ENCODE measurements at places on chromosomes 1 and 21.

GRCh38 chr1:30916296-30916695 lies 7.7 kb upstream of the SDC3 start:
- DNase-seq = no peak

- no peak for DNase-seq
These were observed 8.6 kb upstream of the CHI3L2 start for GRCh38 chr1:111218701-111219556.

DNA sequence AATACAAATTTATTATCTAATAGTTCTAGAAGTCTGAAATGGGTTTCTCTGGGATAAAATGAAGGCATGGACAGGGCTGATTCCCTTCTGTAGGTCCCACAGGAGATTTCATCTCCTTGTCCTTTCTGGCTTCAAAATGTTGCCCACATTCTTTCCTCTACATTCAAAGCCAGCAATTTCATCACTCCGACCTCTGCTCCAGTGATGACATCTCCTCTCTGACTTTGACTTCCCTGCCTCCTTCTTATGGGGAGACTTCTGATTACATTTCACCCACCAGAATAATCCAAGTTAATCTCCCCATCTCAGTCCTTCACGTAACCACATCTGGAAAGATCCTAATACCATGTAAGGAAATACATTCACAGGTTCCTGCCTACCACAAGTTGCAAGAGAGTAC lies 358.0 kb upstream of the C1orf87 start:
- no peak for DNase-seq

GRCh38 chr1:35454616-35455015 lies 102.6 kb downstream of the KIAA0319L start:
- no peak for DNase-seq

DNA sequence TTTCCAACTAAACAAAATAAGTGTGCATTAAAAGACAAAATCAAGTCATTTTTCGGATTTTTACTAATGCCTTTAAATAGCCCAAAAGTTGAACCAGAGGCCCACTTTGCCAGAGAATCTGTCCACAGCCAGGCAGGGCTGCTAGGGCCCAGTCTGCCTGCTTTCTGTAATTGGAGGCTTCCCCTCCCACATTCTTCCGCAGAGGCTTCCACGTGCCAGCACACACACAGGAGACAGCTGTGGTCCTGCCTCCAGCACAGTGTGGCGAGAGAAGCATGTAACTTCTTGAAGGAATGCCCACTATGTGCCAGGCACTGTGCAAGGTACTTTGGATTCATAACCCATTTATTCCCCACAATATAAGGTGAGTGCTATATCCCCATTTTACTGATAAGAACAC lies 11.3 kb upstream of the PDZK1IP1 start:
- DNase-seq = no peak

DNA sequence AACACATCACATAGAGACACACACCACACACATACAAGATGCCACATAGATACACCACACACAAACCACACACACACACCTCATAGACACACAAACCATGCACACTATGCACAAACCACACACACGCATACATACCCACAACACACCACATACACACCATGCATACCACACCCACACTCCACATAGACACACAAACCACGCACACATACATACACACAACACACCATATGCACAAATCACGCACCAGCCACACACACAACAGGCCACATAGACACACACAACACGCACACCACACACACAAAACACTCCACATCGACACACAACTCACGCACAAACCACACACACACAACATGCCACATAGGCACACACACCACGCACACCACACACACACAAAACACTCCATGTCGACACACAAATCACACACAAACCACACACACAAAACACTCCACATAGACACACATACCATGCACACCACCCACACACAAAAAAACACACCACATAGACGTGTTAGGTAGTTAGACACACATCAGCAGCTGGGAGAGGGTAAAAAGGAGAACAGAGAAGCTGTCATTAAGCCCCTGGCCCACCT lies 49.5 kb upstream of the SLC19A1 start:
- no peak for DNase-seq

GRCh38 chr1:21045351-21045750 lies 131.3 kb downstream of the EIF4G3 start:
- DNase-seq = no peak

DNA sequence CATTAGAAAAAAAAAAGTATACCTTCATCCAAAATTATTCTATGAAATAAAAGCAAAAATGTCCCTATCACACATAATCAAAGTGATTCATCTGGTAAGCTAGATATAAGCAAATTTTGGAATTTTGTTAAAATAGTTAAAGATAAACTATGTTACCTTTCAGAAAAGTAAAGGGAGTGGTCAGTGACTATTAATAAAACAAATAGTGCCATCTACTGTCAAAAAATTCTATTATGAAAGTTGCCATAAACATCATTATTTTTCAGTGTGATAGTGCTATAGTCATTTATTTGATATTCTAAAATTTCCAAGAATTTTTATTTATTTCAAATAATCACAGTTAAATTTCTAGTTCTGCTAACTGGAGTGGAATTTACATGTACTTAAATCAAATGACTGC lies 803.7 kb downstream of the KCNT2 start:
- no peak for DNase-seq

DNA sequence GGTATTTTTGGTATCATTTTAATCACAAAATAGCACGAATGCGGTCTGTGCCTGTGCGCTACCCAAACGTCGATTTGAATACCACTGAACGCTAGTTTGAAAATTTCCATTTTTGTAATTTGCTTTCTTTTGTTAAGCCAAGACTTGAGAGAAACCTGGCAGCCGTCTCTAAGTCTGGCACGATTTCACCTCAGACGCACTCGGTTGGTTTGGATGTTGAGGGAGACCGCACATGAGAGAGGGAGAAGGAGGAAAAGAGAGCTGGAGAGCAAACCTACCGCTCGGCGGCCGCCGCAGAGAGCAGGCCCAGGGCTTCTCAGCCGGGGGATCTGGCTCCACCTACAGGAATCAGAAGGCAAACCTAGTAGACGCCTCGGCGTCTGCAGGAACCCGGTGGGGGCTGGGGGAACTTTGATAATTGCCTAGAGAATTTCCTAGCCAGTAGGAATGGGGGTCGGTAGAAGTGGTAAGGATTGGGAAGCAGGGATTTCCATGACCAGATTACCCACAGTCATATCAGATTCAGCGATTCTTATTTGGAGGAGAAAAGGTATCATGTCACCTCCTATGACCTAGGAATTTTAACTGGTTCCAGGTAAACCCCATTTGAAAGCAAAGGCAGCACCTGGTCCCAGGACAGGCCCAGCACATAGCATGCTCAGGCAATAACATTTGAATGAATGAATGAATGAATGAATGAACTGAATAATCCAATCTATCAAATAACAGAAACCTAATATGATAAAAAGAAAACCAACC lies 83.2 kb downstream of the TM2D1 start:
- peak; percentile 1 for DNase-seq

GRCh38 chr1:236673289-236673919 lies 12.9 kb upstream of the ACTN2 start:
- DNase-seq = no peak

GRCh38 chr1:244552336-244552735 lies 91.3 kb downstream of the CATSPERE start:
- DNase-seq = no peak

GRCh38 chr1:218459450-218459849 lies 114.3 kb downstream of the TGFB2 start:
- no peak for DNase-seq

DNA sequence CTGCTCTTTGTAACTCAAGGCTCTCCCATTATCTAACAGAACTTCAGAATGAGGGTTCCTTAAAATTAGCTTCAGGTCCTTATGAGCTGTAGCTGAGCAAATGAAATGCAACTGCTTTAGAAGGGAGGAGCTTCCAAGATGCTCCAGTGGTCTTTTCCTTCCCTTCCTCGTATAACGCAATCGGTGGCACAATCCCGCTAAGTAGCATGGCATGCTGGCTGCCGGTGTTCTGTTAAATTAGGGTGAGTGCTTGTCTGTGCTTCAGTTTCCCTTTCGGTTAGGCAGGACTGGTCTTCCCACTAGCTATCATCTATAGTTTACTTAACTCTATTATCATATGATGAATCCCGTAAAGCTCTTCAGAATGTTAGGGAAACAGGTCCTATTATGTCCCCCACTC lies 917 bp downstream of the KIAA0040 start:
- no peak for DNase-seq

GRCh38 chr21:44966135-44967081 lies 26.6 kb downstream of the SLX9 start:
- DNase-seq = no peak
